ENCODE measurements at places on chromosomes 12 and 14. TPM values are rescaled to one million over a fixed set of nuclear protein-coding genes. Genes with fewer than 3 reads are reported as not detected.

OVCH1 gene
- 0.22 TPM for polyA plus RNA-seq

FAM222A gene
- polyA plus RNA-seq: 0.16 TPM

DNA sequence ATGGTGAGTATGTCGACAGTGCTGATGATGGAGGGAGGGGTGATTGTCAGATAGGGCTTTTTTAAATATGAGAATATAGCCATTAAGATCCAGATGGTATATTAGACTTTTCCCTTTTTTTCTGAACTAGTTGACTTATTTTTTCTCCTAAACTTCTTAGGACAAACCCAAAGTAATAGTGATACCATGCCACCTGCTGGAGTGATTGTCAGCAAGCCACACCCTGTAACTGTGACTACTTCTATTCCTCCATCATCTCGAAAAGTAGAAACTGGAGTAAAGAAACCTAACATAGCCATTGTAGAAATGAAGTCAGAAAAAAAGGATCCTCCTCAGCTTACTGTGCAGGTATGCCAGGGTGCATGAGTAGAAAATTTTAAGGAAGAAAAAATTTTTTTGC, 40.1 kb downstream of the KIAA0586 start:
- DNase-seq: no peak

- no peak for DNase-seq
These were observed 293.9 kb upstream of the PRKD1 start for GRCh38 chr14:30221546-30221945.

PYGL gene
- 60.4 TPM for polyA plus RNA-seq

DNA sequence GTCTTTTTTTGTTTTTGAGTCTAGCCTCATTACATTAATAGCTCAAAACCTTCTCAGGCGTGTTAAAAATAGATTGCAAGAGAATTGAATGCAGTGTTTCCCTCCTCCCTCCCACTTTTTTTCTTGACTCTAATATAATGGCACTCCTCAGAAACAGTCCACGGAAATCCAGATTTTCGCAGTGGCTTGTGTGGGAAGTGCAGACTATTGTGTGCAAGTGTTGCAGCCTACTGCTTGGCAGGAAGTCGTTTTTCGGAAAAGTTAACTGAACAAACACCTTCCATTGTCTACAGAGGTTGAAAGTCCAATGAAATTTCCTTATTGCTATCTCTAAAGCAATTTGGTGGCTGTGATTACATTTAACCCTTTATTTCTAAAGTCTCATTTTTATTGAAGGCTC, 147.9 kb upstream of the E2F7 start:
- no peak for DNase-seq

- DNase-seq: no peak
These were observed 6.6 kb downstream of the RHOJ start for GRCh38 chr14:63210812-63211211.

TSPAN31 gene
- 32.7 TPM for polyA plus RNA-seq

DNA sequence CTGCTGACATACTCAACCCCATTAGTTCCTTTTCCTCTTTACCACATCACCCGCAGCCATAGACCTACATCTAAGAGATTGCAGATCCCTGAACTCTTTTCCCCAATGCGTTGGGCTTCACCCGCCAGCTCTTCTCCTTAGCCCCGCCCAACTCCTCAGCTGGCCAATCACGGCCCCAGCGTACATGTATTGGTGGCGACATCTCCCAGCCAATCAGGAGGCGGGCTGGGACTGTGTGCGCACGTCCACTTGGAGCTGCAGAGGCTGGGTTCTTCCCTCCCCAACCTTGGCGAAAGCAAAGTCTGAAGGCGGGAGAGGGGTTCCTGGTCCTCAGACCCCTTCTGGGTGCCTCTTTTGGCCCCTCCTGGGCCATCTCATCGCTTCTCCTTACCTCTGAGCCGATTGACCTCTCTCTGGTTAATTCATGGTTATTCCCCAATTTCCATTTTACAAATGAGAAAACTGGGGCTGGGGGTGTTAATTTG, 11.0 kb downstream of the PDE1B start:
- no peak for DNase-seq

- DNase-seq: no peak
These were observed 488.3 kb upstream of the SYT1 start for GRCh38 chr12:78376257-78376656.

DNA sequence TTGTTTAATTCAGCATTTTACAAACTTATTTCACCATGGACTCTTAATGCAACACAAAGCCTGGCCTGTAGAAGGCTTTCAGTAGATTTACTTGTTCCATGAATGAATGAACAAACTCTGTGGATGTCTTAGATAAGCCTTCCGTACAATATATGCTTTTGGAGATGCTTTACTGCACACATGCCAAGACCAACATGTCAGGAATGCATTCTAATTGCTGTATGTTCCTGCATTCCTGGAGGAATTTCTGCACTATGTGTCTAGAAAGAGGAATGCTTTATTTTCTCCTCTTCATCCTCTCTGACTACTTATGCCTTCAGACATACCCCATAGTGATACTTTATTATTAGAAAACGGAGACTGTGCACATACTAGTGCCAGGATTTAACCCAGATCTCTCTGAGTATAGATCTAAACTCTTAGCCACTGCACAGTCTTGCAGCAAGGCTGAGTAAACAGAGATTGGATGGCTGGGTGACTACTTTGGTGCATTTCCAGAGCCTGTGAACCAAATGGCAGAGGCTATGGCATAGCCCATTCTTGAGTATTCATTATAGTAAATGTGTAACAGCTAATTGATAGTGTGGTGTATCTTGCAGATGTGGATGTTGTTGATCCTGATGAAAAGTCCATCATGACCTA, 108.2 kb downstream of the SYNE2 start:
- DNase-seq: peak; percentile 10

CDKN3 gene
- polyA plus RNA-seq: 28.9 TPM
